PC-3 (cell line): ENCODE measurements at places on chromosomes 2 and 18. TPM values are rescaled to one million over a fixed set of nuclear protein-coding genes. Genes with fewer than 3 reads are reported as not detected.

BIN1 gene
- total RNA-seq: 58.9 and 77.5 TPM in 2 replicates

TTC32 gene
- 10.0 and 12.1 TPM in 2 replicates for total RNA-seq

CCBE1 gene
- 13.9 and 20.8 TPM in 2 replicates for total RNA-seq

NPPC gene
- not detected in 2 replicates for total RNA-seq

SERPINB4 gene
- 0.40 TPM in 1 of 2 replicates, not detected in the other for total RNA-seq

RESP18 gene
- not detected in 2 replicates for total RNA-seq

CCT7 gene
- 517 and 538 TPM in 2 replicates for total RNA-seq

NCKAP5 gene
- total RNA-seq: 3.2 and 4.8 TPM in 2 replicates

CD8B2 gene
- total RNA-seq: not detected in 2 replicates

EML6 gene
- 5.3 and 15.7 TPM in 2 replicates for total RNA-seq
